ENCODE measurements at places on chromosomes 4 and X.

- no peak for DNase-seq
These were observed 142.2 kb downstream of the HS3ST1 start for GRCh38 chr4:11286533-11286932.

DNA sequence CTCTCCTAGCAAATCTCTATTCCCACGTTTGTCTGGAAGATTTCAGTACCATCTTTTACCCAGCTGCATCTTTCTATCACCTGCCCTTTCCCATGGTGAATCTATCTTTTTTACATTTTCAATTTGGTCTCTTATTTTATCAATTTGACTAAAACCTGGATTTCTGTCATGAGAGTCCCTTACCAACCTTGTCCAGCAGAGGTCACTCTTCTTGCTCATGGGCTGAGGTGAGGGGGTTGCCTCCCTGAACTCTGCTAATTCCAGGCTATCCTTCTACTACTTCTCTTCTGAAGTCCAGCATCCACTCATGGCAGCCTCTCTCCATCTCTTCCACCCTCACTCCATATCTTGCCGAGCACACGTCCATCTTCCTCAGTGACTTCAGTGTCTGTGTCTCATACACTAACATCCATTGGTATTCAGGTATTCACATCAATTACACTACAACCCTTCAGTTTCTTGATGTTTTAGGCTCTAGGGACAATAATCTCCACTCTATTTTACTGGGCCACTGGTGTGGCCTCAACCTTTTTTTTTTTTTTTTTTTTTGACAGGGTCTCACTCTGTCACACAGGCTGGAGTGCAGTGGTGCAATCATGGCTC, 17.8 kb upstream of the ZNF827 start:
- no peak for DNase-seq

- DNase-seq, result no peak
These were observed 20.6 kb downstream of the PHKA1 start for GRCh38 chrX:72693477-72693876.

GRCh38 chr4:107468812-107469211, 251.2 kb downstream of the PAPSS1 start:
- no peak for DNase-seq

GRCh38 chrX:153446950-153447580, 1.2 kb upstream of the TREX2 start:
- no peak for DNase-seq

GRCh38 chrX:45667666-45668065, 467.0 kb upstream of the DIPK2B start:
- DNase-seq, result no peak

DNA sequence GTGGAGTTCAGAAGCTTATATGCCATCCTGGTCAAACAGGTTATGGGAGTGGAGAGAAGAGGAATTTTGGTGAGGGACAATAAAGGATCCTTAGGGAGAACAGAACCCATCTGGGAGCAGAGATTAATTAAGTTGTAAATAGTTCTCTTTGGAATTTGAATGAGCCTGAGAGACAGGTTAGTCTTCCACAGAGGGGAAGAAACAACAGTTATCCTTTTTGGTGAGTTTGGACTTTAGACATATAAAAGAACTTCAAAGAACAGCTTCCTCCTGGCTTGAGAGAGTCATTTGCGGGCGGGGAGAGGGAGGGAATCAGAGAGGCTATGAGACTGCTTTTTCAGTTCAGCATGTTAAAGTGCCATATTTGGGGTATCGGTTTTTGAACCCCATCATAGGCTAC, 793.3 kb upstream of the MAGEB2 start:
- DNase-seq, result no peak

DNA sequence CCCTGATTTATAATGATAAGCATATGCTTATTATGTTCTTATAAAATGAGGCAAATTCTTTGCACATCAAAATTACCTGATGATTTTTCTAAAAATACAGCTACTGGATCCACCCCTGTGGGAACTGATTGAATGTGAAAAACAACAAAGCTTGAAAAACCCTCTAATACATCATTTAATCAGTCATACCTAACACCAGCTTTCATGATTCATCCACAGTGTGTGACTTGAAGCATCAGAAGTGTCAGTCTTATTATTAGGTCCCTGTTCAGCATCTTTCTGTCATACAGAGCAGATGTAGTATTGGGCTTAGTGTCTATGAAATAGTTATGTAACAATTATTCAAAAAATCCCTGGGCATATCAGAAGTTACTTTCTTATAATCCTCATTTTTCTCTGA, 671.3 kb upstream of the GALNT7 start:
- no peak for DNase-seq

DNA sequence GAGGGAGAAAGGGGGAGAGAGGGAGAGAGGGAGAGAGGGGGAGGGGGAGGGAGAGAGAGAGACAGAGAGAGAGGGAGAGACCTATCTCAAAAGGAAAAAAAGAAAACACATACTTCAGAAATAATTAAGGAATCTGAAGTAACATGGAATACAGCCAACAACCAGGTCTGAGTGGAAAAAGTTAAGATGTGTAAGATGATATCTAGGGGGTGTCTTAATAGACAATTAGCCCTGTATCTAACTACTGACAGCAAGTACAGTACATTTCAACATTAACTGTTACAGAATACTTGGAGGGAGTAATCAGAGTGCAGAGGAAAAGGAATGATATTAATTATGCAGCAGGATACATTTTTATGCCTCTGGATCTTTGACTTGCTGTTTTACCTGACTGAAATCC, 22.4 kb downstream of the NUP54 start:
- DNase-seq, result no peak

GRCh38 chrX:132532913-132533312, 44.1 kb upstream of the MBNL3 start:
- DNase-seq, result no peak

- DNase-seq, result no peak
These were observed 12.1 kb upstream of the CLCN5 start for GRCh38 chrX:49910344-49910743.

GRCh38 chr4:16113741-16114140, 29.9 kb upstream of the PROM1 start:
- DNase-seq, result no peak

DNA sequence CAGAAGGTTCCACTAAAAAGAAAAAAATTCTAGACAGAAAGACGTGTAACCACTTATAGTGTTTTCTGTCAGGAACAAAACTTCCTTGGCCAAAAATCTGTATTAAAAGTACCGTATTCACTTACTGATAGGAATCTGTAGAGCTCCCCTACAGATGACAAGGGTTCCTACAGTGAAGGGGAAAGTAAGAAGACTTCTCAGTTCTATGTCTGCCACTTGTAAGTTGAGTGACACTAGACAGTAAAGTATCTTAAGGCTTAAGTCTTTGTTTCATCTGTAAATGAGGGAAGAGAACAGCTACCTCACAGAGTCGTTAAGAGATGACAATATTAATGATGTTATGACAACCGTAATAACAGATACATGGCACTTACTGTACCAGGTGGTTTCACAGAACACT, 3.3 kb downstream of the COQ2 start:
- no peak for DNase-seq

Data from non-pigmented ciliary epithelial cell (primary cell).